ENCODE measurements at places on chromosomes 1 and 21.

DNA sequence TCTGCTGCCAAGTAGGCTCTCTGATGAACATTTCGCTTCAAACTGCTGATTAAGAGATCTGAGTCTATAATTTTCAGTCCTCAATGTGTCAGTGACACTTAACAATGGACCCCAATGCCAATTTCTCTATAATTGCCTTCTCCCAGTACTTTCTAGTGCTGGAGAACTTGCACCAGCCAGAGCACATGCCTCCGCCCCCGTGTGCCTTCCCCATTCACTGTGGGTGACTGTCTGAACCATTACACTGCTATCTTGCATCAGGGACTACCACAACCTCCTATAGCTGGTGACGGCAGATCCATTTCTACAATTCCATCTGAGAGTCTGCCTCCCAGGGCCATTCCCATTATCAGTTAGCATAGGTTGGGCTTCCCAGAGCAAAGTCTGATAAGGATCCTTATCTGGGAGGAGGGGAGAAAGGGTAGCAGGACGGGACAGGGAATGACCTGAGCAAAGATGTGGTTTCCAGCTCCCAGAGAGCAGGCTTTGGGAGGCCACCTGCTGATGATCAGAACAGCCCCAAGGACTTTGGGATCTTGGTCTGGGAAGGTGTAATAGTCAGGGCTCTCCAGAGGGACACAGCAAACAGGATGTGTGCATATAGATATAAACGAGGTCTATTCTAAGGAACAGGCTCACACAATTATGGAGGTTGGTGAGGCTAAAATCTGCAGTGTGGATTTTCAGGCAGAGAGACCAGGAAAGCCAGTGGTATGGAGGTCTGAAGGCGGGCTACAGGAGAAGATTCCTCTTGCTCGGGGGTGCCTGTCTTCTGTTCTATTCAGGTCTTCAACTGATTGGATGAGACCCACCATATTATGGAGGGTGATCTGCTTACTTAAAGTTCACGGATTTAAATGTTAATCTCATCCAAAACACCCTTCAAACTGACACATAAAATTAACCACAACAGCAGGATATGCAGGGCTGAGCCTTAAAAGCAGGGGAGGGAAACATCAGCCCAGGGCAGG is 238.2 kb downstream of the PTPRU start:
- no peak for DNase-seq

GRCh38 chr1:97384294-97384968 is 536.4 kb downstream of the DPYD start:
- peak; percentile 90 for DNase-seq

DNA sequence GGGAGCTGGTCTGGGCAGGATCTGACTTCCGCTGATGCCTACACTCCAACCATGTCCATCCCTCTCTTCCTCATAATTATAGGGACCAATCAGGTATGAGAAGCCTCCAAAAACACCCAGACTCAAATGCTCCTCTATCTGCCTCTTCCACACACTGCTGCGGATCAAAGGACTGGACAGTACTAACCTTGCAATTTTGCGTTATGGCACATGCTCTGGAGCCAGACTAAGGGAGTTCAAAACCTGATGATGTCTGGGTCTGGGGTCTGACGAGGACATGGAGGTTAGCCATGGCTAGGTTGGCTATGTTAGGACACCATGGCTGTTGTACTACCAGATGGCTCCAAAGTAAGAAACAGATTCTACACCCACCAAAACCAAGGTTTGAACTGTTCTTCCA is 10.3 kb downstream of the GPN2 start:
- no peak for DNase-seq

DNA sequence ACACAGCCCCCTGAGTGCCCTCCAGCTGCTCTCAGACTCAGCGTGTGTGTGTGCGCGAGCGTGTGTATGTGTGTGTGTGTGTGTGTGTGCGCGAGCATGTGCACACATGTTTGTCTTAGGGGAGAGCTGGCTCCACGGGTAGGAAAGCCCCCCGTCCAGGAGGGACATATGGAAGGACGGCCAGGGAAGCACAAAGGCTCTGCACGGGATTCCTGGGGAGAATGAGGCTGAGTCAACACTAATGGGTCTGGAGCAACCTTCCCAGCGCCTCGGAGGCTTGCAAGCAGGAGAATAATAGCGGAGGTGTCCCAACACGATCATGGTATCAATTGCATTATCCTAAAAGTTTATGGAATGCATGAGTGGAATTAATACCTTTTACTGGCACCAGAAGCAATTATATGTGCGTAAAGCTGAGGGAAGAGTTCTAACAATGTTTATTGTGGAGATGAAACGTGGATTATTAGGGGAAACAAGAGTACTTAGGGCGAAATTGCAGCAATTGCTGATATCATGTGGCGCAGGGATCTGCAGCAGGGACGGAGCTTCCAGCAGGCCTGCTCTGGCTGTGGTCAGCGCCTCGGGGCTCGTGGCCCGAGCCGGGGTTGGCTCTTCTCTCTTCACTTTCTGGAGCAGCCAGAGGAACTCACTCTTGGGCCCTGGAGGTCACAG is 40.3 kb upstream of the CCDC27 start:
- DNase-seq: no peak

DNA sequence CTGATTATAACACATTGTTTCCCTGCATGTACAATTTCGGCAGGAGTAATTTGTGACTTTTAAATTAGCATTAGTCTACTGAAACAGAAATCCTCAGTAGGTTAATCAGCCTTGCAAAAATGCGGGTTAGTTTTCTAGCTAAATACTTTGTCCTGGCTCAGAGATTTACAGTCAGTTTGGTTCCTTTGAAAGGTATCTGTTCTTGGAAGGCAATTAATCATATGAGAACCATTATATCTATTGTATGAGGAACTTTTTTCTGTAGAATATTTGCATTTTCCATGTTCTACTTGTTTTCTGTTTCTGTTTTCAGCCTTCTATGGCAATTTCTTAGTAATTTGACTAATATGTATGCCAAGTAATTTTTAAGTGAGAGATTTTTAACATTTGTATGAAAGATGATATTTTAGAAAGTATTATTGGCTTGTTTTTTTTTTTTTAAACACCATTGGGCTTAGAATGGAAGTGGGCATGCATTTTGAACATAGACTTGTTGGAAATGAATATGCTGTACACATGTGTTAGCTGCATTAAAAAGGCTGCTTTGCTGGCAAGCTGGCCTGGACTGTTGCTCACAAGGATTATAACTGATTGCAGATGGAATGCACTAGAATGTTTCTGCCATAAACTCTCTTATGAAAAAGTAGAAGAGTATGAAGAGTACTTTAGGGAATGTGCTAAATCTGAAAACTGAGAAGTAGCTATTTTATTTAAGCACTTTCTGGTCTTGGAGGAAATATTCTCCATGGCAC is 26.2 kb downstream of the KIF1B start:
- peak; percentile 79 for DNase-seq

DNA sequence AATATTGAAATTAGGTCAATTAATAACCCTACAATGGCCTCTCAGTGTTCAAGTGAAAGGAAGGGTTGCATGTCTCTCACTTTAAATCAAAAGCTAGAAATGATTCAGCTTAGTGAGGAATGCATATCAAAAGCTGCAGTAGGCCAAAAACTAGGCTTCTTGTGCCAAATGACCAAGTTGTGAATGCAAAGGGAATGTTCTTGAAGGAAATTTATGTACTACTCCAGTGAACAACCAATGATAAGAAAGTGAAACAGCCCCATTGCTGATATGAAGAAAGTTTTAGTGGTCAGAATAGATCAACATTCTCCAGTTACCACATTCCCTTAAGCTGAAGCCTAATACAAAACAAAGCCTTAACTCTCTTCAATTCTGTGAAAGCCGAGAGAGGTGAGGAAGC is 10.0 kb downstream of the MAEL start:
- peak; percentile 68 for DNase-seq

DNA sequence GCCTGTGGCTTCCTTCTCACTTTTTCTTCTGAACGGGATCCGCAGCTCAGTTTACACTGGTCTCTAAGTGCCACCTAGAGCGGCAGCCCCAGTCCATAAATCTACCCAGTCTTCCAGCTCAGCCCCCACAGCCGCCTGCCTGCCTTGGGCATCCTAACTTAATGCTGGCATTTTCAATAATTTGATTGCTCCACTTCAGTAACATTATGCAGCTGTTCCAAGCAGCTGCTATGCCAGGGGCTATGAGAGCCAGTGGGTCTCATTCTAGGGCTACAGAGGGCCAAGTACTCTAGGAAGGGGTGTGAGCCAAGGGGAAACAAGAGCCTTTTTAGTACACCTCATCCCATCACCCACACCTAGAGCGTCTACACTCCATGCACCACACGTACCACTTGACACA is 48.4 kb upstream of the COA6 start:
- no peak for DNase-seq

DNA sequence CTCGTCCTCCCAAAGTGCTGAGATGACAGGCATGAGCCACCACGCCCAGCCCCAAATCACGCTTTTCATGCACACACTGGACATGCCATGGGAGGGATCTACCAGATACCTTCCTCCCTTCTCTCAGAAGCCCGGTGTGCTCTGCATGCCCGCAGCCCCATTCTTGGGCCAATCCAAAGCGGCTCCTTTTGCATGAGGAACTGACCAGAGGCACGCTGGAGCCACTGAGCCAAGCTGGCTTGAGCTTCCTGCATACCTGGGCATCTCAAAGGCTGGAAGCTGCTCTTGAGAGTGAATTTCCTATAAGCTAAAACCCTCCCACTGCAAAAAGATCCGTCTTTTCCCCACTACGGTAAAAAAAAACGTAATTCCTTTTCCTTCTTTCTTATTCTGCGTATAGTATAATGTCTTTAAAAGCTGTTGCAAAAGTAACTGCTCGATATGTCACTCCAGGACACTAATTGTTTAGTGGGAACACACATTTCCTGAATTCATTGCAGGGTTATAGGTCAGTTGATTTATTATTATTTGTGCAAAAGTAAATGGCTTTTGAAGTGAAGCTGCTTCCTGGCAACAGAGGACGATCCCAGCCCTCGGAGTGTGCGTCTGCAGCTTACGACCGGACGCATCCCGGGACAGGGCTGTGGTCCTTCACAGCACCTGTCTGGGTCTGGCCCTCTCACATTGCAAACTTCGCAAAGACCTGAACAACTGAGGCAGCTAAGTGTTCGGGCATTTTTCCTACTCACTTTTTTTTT is 61.8 kb upstream of the ETS2 start:
- DNase-seq: no peak
